PC-3 (cell line): ENCODE measurements at places on chromosomes 11 and 22.
A peak's percentile ranks its signal among the peaks of the same experiment; 100 is the strongest.

- no peaks in the 10 kb centered on the region for H3K27me3 ChIP-seq
- no peak for DNase-seq
- H3K27ac ChIP-seq: no peak overlapping the region
- H3K36me3 ChIP-seq: no peaks in the 10 kb centered on the region
These were observed 4.1 kb upstream of the USP18 start for GRCh38 chr22:18145676-18146388.

- H3K36me3 ChIP-seq: no peaks in the 10 kb centered on the region
- H3K27ac ChIP-seq: no peak overlapping the region
- no peaks in the 10 kb centered on the region for H3K27me3 ChIP-seq
- DNase-seq: no peak
- no peaks in the 10 kb centered on the region for H3K4me1 ChIP-seq
- no peak overlapping the region for H3K4me3 ChIP-seq
These were observed 38.5 kb downstream of the TRAF6 start for GRCh38 chr11:36471577-36471976.

DNA sequence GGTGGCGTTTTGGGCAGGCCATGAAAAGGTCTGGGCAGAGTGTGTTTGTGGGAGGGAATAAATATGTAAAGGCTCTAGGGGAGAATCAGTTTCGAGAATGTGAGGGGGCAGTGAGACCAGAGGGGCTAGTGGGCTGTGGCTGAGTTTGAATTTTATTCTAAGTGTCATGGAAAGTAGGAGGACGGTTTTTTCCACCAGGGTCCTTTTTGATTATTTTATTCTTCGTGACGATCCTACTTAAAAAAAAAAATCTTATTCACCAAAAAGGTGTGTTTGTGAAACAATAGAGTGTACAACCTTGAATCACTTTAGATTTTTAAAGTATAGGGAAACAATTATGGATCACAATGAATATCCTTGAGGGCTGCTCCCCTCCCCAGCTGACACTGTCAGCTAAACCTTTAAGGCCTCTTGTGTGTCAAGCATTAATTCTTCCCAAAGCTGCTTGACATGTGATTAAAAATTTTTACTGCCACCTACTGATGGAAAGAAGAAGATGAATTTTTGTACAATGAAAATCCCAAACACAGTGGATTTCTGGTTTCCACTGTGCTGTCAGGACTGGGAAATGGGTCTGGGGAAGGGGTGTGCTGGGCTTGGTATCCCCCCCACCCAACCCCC is 107.5 kb upstream of the OR4B1 start:
- H3K27me3 ChIP-seq: no peaks in the 10 kb centered on the region
- peaks cover 24% of the 10 kb centered on the region for H3K4me1 ChIP-seq
- H3K27ac ChIP-seq: peak overlapping the region; percentile 72
- peak; percentile 69 for DNase-seq
- H3K36me3 ChIP-seq: peaks cover 8% of the 10 kb centered on the region
- H3K4me3 ChIP-seq: peak overlapping the region; percentile 52; the same call in 1 of the 2 replicates

- H3K4me3 ChIP-seq: no peak overlapping the region
- H3K36me3 ChIP-seq: no peaks in the 10 kb centered on the region
- H3K27ac ChIP-seq: no peak overlapping the region
- H3K4me1 ChIP-seq: no peaks in the 10 kb centered on the region
These were observed 368.9 kb downstream of the NTM start for GRCh38 chr11:131739243-131739882.

GRCh38 chr11:5071799-5072198 is 2.4 kb downstream of the OR52E1 start:
- no peaks in the 10 kb centered on the region for H3K4me1 ChIP-seq
- H3K4me3 ChIP-seq: no peak overlapping the region
- no peak for DNase-seq
- H3K27me3 ChIP-seq: no peaks in the 10 kb centered on the region

GRCh38 chr11:114301927-114302326 is 5.7 kb downstream of the NNMT start:
- H3K27ac ChIP-seq: no peak overlapping the region
- no peaks in the 10 kb centered on the region for H3K36me3 ChIP-seq
- no peaks in the 10 kb centered on the region for H3K27me3 ChIP-seq
- H3K4me1 ChIP-seq: peaks cover 3% of the 10 kb centered on the region

- H3K27ac ChIP-seq: no peak overlapping the region
- H3K4me3 ChIP-seq: no peak overlapping the region
- peaks cover 15% of the 10 kb centered on the region for H3K4me1 ChIP-seq
- no peak for DNase-seq
- no peaks in the 10 kb centered on the region for H3K27me3 ChIP-seq
- no peaks in the 10 kb centered on the region for H3K36me3 ChIP-seq
These were observed 6.7 kb upstream of the PAX6 start for GRCh38 chr11:31817621-31818424.

- H3K27ac ChIP-seq: no peak overlapping the region
- no peaks in the 10 kb centered on the region for H3K36me3 ChIP-seq
- H3K4me1 ChIP-seq: peaks cover 13% of the 10 kb centered on the region
- no peaks in the 10 kb centered on the region for H3K27me3 ChIP-seq
- DNase-seq: no peak
- no peak overlapping the region for H3K4me3 ChIP-seq
These were observed 2.8 kb downstream of the KCTD14 start for GRCh38 chr11:78020246-78020645.

DNA sequence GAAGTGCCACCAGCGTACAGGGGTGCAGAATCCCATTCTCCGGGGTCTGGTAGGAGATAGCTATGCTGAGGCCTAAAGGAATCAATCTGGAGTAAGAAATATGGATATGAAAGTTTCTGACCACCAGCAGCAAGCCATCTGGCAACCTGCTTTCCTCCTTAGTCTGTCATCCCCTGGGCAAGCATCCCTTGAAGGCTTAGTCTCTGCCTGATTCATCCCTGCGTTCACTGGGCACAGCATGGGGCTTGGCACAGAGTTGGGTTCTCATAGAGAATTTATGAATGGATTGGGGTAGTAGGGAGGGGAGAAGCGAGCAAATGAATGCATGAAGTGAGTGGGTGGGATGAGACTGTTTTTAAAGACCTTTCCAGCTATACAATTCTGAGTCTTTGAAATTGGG is 85.8 kb upstream of the NARS2 start:
- H3K27ac ChIP-seq: no peak overlapping the region
- no peaks in the 10 kb centered on the region for H3K27me3 ChIP-seq
- DNase-seq: no peak
- peaks cover 10% of the 10 kb centered on the region for H3K4me1 ChIP-seq

DNA sequence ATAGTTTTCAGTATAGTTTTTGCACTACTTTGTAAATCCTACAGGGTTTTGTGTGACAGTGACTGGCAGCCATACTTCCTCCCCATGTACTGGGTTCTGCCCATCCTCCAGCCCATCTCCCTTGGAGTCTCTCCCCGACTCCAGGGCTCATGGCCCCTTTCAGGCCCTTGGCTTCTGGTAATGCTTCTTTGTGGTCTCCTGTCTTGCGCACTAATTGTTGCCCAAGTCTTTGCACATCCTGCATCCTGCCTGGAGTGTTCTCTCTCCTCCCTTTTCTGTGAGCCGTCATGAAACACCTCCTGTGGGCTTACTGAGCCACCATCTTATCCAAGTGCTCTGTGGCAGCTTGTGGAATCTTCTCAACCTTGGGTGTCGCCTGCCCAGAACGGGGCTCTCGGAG is 11.4 kb upstream of the KCNQ1OT1 start:
- H3K27ac ChIP-seq: no peak overlapping the region
- no peaks in the 10 kb centered on the region for H3K4me1 ChIP-seq
- H3K27me3 ChIP-seq: peaks cover 17% of the 10 kb centered on the region; the same call in 1 of the 2 replicates
- H3K36me3 ChIP-seq: no peaks in the 10 kb centered on the region
- no peak for DNase-seq

- no peaks in the 10 kb centered on the region for H3K4me1 ChIP-seq
- DNase-seq: no peak
- H3K4me3 ChIP-seq: no peak overlapping the region
- H3K36me3 ChIP-seq: no peaks in the 10 kb centered on the region
- H3K27me3 ChIP-seq: no peaks in the 10 kb centered on the region
These were observed 47.2 kb downstream of the GAB4 start for GRCh38 chr22:16960884-16961249.

DNA sequence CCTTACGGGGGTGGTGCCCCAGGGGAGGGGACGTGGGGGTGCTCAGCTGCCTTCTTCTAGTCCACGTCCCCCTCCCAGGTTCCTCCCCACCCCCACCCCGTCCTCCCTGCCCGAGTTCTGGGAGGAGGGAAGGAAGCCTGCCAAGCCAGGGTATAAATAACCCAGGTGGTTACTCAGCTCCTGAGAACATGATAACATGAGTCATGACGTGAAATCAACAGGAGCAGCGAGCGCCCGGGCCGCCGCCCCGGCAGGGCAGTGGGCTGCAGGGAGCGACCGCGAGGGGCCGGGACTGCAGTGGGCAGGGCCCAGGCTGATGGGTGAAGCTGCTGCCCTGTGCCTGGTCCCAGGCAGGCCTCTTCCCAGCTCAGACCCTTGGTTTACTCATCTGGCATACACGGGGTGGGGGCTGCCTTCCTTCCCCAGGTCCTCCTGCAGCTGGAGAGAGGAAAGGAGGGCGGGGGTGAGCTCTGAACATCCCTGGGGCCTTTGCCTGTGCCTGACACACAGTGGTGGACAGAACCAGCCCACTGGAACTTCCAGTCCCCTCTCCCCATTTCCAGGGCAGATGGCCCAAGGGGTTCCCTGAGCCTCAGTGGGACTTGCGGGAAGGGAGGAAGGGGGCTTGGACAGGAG is 8.8 kb upstream of the PDGFB start:
- peak; percentile 82 for DNase-seq
- H3K36me3 ChIP-seq: no peaks in the 10 kb centered on the region
- peak overlapping the region; percentile 55 for H3K4me3 ChIP-seq
- H3K4me1 ChIP-seq: peaks cover 39% of the 10 kb centered on the region
- no peaks in the 10 kb centered on the region for H3K27me3 ChIP-seq
